Activated T-cell treated with anti-CD3 and anti-CD28 coated beads for 4 hours (primary cell): ENCODE measurements at places on chromosomes 7 and 10.

DNA sequence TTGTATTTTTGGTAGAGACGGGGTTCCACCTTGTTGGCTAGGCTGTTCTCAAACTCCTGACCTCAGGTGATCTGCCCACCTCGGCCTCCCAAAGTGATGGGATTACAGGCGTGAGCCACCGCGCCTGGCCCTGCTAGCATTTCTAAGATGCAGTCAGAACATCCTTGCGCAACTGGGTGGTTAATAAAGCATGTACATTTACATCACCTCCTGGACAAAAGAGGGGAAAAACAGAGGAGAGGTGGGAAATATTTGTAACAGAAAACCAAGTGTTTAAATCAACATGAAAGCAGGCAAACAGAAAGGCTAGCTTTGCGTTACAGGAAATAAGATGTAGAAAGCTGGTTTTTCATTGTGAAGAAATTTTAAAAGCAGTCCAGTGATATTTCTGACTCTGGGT, 220.9 kb upstream of the KMT2E start:
- no peak for DNase-seq

DNA sequence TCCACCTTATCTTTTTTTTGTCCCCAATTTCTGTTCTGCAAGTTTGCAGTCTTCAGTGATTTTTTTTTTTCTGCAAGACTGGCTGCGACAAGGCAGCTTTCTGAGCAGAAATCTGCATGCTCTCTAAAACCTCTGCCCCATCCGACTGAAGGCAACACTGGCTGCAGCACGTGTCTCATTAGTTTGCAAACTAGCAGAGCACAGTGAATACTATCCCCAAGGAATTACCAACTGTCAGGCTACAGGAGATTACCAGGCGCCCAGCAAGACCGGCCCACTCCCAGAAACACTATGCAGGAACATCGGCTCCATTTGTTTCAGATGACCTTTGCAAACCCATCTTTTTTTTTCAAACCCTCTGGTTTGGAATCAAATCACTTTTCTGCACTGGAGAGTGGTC, 538.8 kb downstream of the SORCS1 start:
- no peak for DNase-seq

DNA sequence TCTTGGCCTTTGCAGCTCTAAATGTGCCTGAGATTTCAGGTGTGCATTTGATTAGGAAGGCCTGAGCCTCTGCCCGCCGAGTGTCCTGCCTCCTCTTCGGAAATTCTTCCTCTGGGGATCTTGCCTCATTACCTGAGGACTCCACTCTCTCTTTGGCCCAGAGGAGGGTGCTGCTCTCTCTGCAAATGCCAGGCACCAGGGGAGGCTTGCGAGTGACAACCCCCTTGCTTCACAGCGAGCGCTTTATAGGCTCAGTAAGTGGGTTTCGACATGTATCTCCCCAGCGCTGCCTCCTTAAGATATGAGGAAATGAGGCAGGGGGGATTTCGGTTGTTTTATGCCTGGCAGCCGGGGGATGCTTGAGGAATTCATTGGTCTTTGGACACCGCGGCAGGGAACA, 423.9 kb downstream of the GLRX3 start:
- no peak for DNase-seq

- DNase-seq = no peak
These were observed 1.5 kb upstream of the NRP1 start for GRCh38 chr10:33335801-33336581.
